Brain (organoid and tissue), 16 donors: ENCODE measurements at places on chromosomes 2 and 18. TPM values are rescaled to one million over a fixed set of nuclear protein-coding genes. Genes with fewer than 3 reads are reported as not detected.

C2orf81 gene
- 9.9 TPM for polyA plus RNA-seq

RTP5 gene
- 5.2 TPM for polyA plus RNA-seq

SERPINB10 gene
- polyA plus RNA-seq: not detected

CHMP3 gene
- polyA plus RNA-seq: 111 TPM

GRCh38 chr2:159445307-159445706 lies 158.8 kb upstream of the WDSUB1 start:
- no peak for DNase-seq

GRCh38 chr2:112749755-112750559 lies 14.5 kb downstream of the CKAP2L start:
- peak; percentile 77 for DNase-seq

DNA sequence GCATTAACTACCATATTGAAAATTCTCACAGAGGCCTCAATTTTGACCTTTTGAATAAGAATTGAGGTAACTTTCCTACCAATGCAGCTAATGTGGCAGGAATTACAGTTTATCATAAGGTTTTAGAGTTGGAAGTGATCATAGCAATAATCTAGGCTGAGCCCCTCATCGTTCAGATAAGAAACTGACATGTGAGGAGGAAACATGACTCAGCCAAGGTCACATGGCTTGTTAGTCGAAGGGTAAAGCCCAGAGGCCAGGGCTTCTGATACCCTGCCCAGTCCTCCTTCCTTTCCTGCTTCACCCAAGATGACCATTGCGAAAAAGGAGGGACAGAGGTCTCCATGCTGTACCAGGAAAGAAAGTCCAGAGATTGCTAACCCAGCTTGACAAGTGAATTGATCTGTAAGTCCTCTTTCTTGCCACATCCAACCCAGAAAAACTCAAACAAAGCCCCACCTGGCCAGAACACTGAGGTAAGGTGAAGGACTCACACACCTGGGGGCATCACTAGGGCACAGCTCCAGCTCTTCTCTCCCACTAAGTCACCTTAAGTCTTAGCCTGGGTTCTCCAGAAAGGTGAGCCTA lies 174.8 kb downstream of the EN1 start:
- DNase-seq: no peak

GRCh38 chr2:212854771-212855170 lies 296.6 kb downstream of the IKZF2 start:
- no peak for DNase-seq

DNA sequence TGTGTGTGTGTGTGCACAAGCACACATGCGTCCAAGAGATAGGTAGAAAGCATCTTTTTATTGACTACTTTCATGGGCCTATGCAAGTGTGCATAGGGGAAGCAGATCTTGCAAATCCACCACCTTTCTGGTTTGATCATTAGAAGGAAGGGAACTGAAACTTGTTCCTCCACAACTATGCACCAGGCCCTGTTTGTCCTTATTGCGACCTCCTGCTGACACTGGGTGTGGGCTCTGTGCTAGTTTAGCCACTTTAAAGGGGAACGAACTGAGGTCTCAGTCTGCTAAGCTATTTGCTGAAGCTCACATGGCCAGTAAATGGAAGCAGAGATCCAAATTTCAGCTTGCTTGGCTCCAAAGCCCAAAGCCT lies 32.1 kb upstream of the INSIG2 start:
- no peak for DNase-seq

GRCh38 chr2:105329197-105329554 lies 359 bp downstream of the TGFBRAP1 start:
- peak; percentile 15 for DNase-seq

DNA sequence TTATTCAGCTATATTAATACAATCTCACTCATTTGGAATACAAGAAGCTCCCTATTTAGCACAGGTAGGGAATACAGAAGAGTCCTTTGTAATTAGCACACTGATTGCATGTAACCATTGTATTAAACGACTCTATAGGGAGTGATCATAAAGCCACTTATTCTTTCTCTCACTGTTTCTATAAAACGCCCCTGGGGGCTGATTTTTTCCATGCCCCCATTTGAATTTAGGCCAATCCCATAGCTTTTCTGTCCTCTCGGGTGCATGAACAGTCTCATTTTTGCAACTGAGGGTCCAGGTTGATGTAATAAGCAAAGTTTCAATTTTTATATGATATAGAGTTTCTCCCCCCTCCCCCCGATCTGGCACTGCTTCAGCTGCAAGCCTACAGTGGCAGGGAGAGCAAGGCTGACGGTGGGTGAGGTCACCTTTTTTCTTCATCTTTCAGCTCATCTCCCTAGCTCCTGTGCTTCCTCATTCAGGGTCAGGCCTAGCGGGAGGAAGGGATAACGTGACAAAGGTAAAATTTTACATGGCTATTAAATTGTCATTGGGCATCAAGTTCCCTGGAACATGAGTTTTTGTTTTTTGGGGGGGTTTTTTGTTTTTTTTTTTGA lies 45.7 kb downstream of the GAD1 start:
- no peak for DNase-seq

GRCh38 chr2:210360412-210360811 lies 45.4 kb upstream of the MYL1 start:
- DNase-seq: no peak
